ENCODE measurements at places on chromosomes 13 and 19. TPM values are rescaled to one million over a fixed set of nuclear protein-coding genes. Genes with fewer than 3 reads are reported as not detected.

The CA11 gene
- total RNA-seq = 11.6 TPM

The CFD gene
- 35.1 TPM for total RNA-seq

The TMEM147 gene
- 76.9 TPM for total RNA-seq

The CLDND2 gene
- total RNA-seq = 1.1 TPM

The CLC gene
- total RNA-seq = not detected

The HS6ST3 gene
- 1.2 TPM for total RNA-seq

The VSTM2B gene
- total RNA-seq = not detected

The DAND5 gene
- not detected for total RNA-seq

The SLITRK1 gene
- not detected for total RNA-seq

The ASF1B gene
- total RNA-seq = 1.8 TPM

The ZNF66 gene
- 5.8 TPM for total RNA-seq

The KLK13 gene
- total RNA-seq = not detected

The TPGS1 gene
- 23.1 TPM for total RNA-seq

The ZNF578 gene
- total RNA-seq = 3.7 TPM

All from kidney (tissue), 22 donors.